AG04449 (cell line): ENCODE measurements at places on chromosomes 5 and 9.

- DNase-seq = no peak
These were observed 131.1 kb downstream of the CHSY3 start for GRCh38 chr5:130035388-130035787.

- DNase-seq = no peak
These were observed 22.2 kb upstream of the RNU6ATAC start for GRCh38 chr9:134186471-134187109.

GRCh38 chr9:87714819-87715218, 11.1 kb upstream of the CTSL start:
- peak; percentile 62 for DNase-seq

DNA sequence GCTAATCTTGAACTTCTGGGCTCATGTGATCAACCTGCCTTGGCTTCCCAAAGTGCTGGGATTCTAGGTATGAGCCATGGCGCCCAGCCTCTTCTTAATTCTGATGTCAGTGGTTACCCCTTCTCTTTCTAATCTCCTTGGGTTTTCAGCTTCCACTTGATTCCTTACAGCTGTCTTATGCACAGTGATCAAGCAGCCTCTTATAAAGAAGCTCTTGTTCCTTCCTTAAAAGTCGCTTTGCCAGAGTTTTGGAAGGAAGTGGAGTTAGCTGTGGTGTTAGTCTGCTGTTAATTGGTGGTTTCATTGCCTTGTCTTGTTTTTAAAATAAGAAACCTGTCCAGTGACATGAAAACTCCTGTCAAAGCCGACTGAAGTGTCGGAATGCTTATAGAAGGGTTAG, 128.1 kb upstream of the CACNA1B start:
- no peak for DNase-seq

GRCh38 chr9:15468145-15468544, 42.6 kb downstream of the PSIP1 start:
- no peak for DNase-seq

GRCh38 chr5:50969151-50970031, 303.0 kb downstream of the PARP8 start:
- no peak for DNase-seq

GRCh38 chr5:34007201-34007620, 639 bp downstream of the AMACR start:
- DNase-seq = no peak

GRCh38 chr9:116683535-116683934, 3.6 kb upstream of the TRIM32 start:
- no peak for DNase-seq

DNA sequence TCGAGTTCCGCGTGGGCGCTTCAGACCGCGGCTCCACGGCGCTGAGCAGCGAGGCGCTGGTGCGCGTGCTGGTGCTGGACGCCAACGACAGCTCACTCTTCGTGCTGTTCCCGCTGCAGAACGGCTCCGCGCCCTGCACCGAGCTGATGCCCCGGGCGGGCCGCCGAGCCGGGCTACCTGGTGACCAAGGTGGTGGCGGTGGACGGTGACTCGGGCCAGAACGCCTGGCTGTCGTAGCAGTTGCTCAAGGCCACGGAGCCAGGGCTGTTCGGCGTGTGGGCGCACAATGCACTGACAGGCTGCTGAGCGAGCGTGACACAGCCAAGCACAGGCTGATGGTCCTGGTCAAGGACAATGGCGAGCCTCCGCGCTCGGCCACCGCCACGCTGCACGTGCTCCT, 3.7 kb upstream of the PCDHB15 start:
- DNase-seq = no peak

DNA sequence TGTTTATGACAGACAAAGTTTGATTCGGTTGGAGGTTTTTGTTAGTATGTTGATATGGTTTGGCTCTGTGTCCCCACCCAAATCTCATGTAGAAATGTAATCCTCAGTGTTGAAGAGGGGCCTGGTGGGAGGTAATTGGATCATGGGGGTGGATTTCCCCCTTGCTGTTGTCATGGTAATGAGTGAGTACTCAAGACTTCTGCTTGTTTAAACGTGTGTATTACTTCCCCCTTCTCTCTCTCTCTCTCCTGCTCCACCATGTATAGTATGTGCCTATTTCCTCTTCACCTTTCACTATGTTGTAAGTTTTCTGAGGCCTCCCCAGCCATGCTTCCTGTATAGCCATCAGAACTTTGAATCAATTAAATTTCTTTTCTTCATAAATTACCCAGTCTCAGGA, 415.1 kb downstream of the HCN1 start:
- no peak for DNase-seq

GRCh38 chr5:66074901-66075300, 69.2 kb upstream of the SREK1 start:
- no peak for DNase-seq

- DNase-seq = no peak
These were observed 438.2 kb downstream of the ARHGEF28 start for GRCh38 chr5:74064225-74064624.

- DNase-seq = no peak
These were observed 9.2 kb upstream of the GLE1 start for GRCh38 chr9:128495296-128495695.

GRCh38 chr9:130101915-130102314, 48.2 kb downstream of the GPR107 start:
- DNase-seq = no peak

DNA sequence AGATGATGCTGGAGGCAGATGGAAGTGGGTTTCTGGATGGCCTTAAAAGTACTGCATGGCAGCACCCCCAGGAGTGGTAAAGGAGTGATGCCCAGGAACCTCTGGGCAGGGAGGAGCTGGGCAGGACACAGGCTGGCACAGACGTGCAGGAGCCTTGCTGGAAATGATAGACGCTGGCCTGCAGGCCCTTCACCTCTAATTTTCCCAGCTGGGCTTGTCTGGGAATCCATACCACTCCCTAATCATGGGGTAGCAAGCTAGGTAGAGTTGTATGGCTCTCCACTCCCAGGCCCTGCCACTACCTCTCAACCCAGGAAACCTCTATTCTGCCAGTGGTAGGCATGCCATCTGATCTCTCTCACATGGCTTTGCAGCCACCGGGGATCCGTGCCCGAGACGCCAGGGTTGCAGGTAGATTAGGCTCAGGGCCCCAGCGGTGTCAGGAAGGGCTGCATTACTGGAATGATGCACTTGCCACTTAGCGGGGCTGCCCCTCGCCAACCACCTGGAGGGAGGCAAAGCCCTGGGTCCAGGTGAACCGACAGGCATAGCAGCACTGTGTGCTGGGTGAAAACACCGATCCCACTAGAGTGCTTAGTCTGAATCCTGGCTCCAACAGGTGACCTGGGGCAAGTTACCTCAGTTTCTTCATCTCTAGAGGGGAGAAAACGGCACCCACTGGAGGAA, 79.6 kb upstream of the SLC25A51 start:
- DNase-seq = no peak

DNA sequence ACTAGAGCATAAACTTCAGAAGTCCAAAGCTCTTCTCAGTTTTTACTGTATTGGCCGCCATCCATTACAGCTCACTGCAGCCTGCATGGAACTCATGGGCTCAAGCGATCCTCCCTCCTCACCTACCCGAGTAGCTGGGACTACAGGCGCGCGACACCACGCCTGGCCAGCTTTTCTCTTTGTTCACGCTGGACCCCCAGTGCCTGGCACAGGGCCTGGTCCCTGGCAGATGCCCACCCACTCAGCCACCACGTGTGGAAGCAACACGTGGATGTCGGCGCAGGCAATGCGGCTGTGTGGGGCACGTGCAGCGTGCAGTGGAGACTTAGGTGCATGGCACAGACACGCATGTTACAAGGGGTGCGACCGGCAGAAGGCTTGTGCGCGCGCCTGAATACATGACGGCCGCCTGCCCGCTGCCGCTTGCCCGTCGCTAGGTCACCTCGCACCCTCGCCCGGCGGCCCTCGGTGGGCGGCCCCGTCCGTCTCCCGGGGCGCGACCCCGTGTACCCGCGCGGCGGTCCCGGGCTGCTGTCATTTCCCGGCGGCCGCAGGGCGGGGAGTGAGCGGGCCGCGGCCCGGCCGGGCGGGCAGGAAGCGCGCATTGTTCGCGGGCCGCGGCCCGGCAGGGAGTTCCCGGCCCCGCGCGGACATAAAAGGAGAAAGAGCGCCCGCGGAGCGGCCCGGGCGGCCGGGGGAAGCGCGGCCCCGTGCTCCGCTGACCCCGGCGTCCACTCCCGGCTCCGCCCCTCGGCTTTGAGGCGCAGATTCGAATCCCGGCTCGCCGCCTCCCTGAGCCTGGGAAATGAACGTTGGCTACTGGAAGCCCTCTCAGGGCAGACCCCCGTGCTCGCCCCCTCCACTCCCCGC, 24.1 kb upstream of the PTGS1 start:
- DNase-seq = no peak

DNA sequence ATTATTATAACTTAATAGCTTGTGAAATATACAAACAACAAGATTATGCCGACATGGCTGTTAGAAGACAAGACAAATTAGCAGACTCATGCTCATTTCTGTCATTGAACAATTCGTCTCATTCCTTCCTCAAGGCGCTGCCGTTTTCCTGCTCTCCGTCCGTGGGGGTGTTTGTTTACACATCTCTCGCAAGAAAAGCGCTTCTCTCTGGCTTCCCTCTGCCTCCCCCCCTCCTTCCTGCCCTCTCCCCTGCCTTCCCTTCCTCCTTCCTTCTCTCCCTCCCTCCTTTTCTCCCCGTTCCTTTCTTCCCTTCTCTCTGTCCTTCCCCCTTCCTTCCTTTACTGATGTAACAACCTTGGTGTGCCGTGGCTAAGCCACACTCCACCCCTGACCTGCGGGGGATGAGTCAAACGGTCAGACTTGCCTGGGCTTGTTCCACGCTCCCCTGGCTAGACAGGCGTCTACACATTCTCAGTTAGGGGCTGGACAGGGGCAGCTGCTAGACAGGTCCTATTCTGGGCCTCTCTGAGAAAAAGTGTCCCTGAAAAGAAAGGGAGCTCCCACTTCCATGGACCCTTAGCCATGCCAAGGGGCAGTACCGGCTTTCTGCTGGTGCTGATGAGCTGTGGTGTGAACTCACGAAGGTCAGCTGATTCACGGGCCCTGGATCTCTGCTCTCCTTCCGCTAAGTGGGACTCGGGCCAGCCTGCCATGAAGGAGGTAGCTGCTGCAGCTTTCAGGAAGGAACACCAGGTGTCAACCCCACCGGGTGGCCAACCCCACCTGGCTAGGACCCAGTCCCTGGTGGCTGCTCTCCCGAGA, 32.0 kb upstream of the SPTLC1 start:
- DNase-seq = peak; percentile 47

- DNase-seq = no peak
These were observed 4.1 kb upstream of the RXRA start for GRCh38 chr9:134321946-134322741.

DNA sequence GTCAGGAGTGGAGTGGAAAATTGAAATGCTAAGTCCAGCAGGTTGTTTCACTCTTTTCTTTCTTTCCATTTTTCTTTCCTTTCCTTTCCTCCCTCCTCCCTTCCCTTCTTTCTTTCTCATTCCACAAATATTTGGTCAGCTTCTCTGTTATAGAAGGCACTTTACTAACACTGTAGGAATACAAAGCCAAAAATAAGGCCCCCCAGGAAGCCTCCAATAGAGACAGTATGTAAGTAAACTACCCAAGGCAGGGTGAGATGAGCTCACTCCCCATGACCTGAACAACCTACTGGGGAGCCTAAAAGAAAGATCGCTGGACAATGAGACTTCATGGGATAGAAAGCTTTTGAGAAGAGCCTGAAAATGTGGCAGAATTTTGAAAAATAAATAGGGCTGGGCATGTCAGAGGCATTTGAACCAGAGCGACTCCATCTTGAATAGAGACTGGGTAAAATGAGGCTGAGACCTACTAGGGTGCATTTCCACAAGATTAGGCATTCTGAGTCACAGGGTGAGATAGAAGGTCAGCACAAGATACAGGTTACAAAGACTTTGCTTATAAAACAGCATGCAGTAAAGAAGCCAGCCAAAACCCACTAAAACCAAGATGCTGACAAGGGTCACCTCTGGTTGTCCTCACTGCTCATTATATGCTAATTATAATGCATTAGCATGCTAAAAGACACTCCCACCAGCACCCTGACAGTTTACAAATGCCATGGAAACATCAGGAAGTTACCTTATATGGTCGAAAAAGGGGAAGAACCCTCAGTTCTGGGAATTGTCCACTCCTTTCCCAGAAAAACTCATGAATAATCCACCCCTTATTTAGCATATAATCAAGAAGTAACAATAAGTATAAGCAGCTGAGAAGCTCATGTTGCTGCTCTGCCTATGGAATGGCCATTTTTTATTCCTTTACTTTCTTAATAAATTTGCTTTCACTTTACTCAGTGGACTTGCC, 158.9 kb upstream of the EGFLAM start:
- DNase-seq = no peak

GRCh38 chr9:34375901-34376595, 650 bp downstream of the MYORG start:
- no peak for DNase-seq

DNA sequence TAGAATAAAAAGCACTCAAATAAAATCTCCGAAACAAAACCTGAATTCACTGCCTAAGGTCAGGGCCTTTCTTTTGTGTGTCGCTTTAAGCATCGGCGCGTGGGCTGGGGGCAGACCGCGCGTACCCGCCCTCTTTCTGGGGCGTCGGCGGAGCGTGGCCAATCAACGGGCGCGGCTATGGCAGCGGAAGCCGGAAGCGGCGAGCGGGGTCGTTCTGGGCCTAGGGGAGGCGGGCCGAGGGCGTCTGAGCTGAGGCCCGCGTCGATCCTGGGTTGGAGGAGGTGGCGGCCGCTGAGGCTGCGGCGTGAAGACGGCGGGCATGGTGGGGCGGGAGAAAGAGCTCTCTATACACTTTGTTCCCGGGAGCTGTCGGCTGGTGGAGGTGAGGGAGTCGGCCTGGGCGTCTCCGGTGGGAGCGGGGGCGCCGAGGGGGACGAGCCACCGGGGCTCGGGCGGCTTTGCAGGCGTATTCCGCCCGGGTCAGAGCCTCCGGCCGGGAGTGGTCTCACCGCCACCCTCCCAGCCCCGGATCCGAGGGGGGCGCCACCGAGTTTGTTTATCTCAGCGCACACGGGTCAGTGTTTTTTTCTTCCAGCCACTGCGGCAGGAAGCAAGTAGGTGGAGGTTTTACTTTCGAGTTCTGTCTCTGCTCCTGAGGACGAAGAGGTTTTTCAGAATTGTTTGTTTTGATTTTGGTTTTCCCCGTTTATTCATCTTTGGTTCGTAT, at the start of gene MAT2B:
MAT2B (plus strand) TSS at position 252 of the 727 bp plus-strand sequence; CDS start at position 320, 68 bp downstream.
- no peak for DNase-seq

DNA sequence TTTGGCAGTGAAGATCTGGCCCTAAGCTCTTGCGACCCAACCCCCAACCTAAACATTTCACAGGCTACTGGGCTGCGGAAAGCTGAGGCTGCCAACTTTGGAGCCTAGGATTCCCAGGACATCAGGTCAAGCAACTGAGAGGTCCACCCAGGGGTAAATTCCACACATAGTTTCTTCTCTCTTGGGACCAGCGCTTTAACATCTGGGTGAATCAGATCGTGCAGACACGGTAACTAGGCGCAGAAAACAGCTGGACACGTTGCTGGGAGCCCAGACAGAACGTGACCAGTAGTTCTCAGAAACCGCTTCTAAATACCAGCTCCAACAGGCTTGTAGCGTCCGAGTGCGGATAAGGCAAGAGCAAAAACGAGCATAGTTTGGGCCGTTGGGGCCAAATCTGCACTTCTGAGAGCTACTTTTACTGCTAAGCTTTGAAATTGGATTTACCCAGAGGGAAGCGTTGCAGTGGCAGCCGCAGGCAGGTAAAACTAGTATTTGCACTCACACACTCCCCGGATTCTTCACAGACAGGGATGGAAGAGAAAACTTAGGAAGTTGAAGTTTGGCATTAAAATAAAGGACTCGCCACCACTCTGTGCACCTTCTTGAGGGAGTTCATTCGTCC, 11.8 kb downstream of the ITGA1 start:
- no peak for DNase-seq
